ENCODE measurements at places on chromosomes 6 and 20. TPM values are rescaled to one million over a fixed set of nuclear protein-coding genes. Genes with fewer than 3 reads are reported as not detected.

C4A gene
- 4.5 TPM for total RNA-seq

- H3K4me3 ChIP-seq: no peak overlapping the region
- no peaks in the 10 kb centered on the region for H3K27me3 ChIP-seq
- H3K36me3 ChIP-seq: peaks cover 13% of the 10 kb centered on the region
- H3K4me1 ChIP-seq: no peaks in the 10 kb centered on the region
- H3K27ac ChIP-seq: peak overlapping the region; percentile 91
- no peak for DNase-seq
These were observed 106.5 kb upstream of the TRAF3IP2 start for GRCh38 chr6:111711984-111712752.

DNA sequence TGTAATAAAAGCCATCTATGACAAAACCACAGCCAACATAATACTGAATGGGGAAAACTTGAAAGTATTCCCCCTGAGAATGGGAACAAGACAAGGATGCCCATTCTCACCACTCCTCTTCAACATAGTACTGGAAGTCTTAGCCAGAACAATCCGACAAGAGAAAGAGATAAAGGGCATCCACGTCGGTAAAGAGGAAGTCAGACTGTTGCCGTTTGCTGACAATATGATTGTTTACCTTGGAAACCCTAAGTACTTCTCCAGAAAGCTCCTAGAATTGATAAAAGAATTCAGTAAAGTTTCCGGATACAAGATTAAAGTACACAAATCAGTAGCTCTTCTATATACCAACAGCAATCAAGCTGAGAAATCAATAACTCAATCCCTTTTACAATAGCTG, 14.0 kb upstream of the RUNX2 start:
- H3K27ac ChIP-seq: no peak overlapping the region
- DNase-seq: no peak

GRCh38 chr6:142651384-142651783, 293.6 kb downstream of the HIVEP2 start:
- no peak overlapping the region for H3K4me3 ChIP-seq
- no peak for DNase-seq
- no peak overlapping the region for H3K27ac ChIP-seq
- no peaks in the 10 kb centered on the region for H3K36me3 ChIP-seq
- H3K27me3 ChIP-seq: peaks cover 13% of the 10 kb centered on the region

DNA sequence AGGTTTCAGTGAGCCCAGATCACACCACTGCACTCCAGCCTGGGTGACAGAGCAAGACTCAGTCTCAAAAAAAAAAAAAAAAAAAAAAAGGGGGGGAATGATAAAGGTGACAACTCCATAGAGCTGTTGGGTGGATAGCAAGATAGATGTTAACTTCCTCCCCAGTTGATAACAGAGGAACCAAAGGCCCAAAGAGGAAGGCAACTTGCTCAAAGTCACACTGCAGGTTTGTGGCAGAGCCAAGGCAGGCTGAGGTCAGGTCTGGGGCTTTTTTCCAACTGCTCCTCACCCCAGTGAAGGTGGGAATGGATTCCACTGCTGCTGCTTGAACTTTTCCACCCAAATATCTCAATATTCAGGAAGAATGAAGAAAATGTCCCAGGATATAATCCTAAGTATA, 26.7 kb downstream of the HCK start:
- H3K27ac ChIP-seq: no peak overlapping the region
- H3K27me3 ChIP-seq: peaks cover 6% of the 10 kb centered on the region
- no peak for DNase-seq
- no peaks in the 10 kb centered on the region for H3K4me1 ChIP-seq
- H3K4me3 ChIP-seq: no peak overlapping the region

DNA sequence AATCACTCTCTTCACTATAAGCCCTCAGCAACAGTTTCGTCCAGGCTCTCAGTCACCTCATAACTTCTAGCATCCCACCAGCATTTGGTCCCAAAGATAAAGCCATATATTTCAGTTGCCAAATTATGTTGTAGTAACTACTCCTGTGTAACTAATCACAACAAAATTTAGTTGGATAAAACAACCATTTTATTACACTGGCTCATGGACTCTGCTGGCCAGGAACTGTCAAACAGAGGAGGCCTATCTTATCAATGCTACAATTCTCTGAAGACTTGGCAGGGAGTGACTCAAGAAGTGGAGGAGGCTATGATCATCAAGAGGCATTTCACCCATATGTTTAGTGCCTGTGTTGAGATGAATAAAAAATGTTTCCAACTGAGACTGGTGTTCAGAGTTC, 1082.3 kb upstream of the GJE1 start:
- H3K4me3 ChIP-seq: no peak overlapping the region
- no peaks in the 10 kb centered on the region for H3K36me3 ChIP-seq
- H3K27me3 ChIP-seq: no peaks in the 10 kb centered on the region
- H3K4me1 ChIP-seq: peaks cover 3% of the 10 kb centered on the region
